ENCODE measurements at places on chromosomes 5 and 9.

DNA sequence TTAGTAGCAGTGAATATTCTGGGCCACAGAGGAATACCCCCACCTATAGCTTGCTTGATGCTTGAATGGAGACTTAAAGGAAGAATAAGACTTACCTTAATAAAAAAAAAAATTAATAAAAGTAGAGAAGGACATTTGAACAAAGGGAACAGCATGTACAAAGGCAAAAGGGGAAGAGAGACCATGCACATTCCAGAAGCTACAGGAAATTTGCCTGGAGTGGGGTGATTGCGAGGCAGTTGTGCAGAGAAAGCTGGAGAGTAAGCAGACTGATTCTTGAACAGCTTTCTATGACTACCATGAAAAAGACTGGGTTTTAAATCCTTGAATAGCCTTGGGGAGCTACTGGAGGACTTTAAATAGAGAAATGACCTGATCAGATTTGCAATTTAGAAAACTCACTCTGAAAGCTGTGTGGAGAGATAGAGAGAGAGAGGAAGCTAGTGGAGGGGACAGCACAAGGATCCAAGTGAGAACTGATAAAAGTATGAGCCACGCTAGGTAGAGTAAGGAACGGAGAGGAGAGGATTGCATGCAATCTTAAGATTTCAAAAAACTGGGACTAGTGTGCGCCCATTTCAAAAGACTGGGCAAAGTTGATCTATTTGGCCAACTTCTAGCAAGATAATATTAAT, 12.5 kb upstream of the SSBP2 start:
- no peak overlapping the region for H3K4me3 ChIP-seq
- H3K36me3 ChIP-seq: no peaks in the 10 kb centered on the region
- DNase-seq: no peak
- H3K4me1 ChIP-seq: peaks cover 8% of the 10 kb centered on the region

DNA sequence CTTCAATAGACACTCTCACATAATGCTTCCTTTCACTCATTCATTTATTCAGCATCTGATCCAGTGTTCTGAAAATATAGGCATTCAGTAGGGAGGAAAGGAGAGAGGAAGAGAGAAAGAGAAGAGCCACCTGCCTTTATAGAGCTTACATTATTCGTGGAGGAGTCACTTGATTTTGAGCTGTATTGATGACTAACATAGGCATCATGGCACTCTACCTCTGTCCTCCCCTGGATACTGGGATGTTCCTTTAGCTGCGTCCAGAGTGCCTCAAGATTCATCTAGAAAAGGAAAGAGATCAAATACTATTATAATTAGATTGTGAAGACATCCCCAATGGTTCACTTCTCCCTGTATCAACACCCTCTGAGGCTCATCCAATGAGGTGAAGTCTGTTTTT, 345.1 kb downstream of the SPATA31D1 start:
- H3K27ac ChIP-seq: no peak overlapping the region
- no peaks in the 10 kb centered on the region for H3K27me3 ChIP-seq
- no peak overlapping the region for H3K4me3 ChIP-seq
- no peaks in the 10 kb centered on the region for H3K36me3 ChIP-seq
- H3K4me1 ChIP-seq: no peaks in the 10 kb centered on the region

GRCh38 chr9:137286975-137287383, 9.5 kb downstream of the TOR4A start:
- H3K36me3 ChIP-seq: peaks cover 6% of the 10 kb centered on the region
- peaks cover 2% of the 10 kb centered on the region for H3K4me1 ChIP-seq
- DNase-seq: peak; percentile 81
- H3K27ac ChIP-seq: no peak overlapping the region
- no peaks in the 10 kb centered on the region for H3K27me3 ChIP-seq

- H3K27me3 ChIP-seq: no peaks in the 10 kb centered on the region
- DNase-seq: no peak
- no peaks in the 10 kb centered on the region for H3K36me3 ChIP-seq
These were observed 499 bp upstream of the ASPN start for GRCh38 chr9:92482805-92483204.

Data from activated CD4-positive, alpha-beta T cell treated with anti-CD3 and anti-CD28 coated beads, Interleukin-2, amount 10 ng/mL, durations not matched to agents 24 days and 14 days (primary cell).